ENCODE measurements at places on chromosomes 12 and 14.

- no peak for DNase-seq
Measured at GRCh38 chr12:24821691-24822090, 127.2 kb downstream of the BCAT1 start.

DNA sequence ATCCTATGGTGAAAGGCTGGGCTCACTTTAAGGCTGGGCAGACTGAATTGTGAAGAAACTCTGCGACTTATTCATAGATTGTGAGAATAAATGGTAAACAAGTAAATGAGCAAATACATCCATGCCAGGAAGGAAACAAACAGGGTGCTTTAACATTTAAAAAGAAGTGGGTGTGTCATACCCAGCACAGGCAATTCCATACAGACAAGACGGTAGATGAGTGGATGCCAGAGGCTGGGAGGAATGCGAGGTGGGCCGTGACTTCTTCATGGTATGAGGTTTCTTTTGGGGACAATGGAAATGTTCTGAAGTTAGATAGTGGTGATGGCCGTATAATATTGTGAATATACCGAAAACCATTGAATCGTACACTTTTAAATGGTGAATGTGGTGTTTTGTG lies 49.8 kb upstream of the CDKN3 start:
- DNase-seq = no peak

DNA sequence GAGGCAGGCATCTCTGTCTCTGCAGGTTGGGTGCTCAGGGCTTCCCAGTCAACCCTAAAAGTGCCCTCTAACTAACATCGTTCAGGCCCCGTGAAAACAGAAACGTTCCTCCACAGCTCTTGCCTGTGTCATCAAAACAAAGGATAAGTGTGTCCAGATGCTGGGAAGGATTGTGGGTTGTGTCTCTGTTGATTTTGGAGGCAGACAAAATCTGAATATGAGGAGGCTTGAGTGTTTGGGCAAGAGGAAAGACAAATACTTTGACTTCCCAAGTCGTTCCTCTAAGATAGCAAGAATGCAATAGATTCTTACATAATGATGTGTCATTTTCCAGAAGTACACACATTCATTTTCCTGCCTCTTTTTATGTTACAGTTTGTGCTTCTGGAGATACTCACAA lies 52.9 kb downstream of the SERPINA3 start:
- DNase-seq = no peak

GRCh38 chr14:32190673-32191072 lies 11.2 kb upstream of the RNU6-7 start:
- DNase-seq = no peak

DNA sequence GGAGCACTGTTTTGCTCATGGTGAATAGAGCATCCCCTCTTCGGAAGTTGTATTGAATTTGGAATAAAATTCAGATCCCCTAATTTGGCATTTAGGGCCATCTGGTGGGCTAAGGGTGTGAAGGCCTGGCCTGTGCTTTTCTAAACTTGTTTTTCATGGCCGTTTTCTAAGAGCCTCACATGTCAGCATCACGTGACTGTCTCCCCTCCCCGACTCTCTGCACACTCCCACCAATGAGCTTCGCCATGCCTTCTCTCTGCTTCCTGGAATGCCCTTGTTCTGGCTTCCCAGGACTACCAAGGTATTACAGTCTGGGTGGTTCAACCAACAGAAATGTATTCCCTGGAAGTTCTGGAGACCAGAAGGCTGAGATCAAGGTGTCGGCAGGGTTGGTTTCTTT lies 85.3 kb downstream of the PRIMA1 start:
- DNase-seq = no peak

- DNase-seq = no peak
Measured at GRCh38 chr12:16090974-16091373, 179.8 kb downstream of the DERA start.

DNA sequence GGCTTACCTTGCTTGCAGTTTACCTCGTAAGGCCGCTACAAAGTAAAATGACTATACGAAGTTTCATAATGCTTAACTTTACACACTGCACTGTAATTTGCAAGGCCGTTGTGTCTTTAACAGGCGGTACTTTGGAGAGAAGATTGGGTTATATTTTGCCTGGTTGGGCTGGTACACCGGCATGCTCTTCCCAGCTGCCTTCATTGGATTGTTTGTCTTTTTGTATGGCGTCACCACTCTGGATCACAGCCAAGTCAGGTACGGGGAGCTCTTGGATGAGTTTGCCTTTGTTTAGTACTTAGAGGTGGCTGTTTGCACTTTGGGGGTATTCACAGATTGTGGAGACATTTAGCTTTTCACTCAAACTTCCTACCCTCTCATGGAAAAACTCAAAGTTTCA lies 167.8 kb downstream of the SLC5A8 start:
- no peak for DNase-seq

GRCh38 chr12:50933459-50934124 lies 18.8 kb upstream of the HIGD1C start:
- DNase-seq = no peak

GRCh38 chr14:69554500-69554899 lies 20.2 kb downstream of the CCDC177 start:
- DNase-seq = no peak

GRCh38 chr14:103594265-103594664 lies 31.5 kb downstream of the COA8 start:
- no peak for DNase-seq

DNA sequence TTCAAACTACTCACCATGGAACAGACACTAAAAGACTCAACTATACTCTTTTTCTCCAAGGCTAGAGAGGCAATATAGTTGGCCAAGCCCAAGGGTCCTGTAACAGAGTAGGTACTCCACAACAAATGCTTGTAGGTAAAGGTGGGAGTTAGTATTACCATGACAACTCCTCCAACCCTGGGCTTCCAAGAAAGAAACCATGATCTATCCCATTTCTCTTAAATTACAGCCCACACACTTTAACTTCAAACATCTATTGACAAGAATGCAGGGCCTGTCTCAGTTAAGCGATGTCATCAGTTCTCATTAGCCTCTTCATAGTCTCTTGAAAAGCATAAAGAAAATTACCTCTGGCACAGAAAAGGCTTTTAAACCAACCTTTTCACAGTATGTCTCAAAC lies 25.0 kb downstream of the ERH start:
- DNase-seq = no peak

DNA sequence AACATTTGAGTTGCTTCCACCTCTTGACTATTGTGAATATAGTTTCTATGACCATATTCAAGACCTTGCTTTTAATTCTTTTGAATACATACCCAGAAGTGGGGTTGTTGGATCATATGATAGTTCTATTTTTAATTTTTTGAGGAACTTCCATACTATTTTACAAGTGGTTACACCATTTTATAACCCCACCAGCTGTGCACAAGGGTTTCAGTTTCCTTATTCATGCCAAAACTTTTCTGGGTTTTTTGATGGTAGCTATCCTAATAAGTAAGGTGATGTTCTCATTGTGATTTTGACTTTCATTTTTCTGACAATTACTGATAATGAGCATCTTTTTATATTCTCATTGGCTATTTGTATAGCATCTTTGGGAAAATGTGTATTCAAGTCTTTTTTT lies 109.4 kb upstream of the GARIN2 start:
- DNase-seq = no peak

GRCh38 chr12:52916216-52916615 lies 11.3 kb upstream of the KRT8 start:
- no peak for DNase-seq

DNA sequence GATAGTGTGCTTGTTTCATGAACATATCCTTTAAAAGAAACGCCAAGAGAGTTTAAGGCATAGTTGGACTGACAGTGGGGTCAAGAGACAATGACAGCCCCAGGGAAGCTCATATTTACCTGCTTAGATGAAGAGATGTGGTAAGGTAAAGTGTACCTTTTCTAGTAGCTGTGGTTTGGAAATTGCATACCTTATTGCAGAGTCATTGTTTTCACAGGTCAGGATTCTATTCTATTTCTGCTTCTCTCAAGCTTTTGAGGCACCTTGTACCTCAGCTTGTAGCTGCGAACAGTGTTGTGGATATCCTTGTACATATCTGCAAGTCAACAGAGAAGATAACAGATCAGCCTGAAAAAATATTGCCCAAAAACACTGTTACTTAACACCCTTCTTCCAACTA lies 47.7 kb downstream of the ATP6V1D start:
- DNase-seq = no peak

DNA sequence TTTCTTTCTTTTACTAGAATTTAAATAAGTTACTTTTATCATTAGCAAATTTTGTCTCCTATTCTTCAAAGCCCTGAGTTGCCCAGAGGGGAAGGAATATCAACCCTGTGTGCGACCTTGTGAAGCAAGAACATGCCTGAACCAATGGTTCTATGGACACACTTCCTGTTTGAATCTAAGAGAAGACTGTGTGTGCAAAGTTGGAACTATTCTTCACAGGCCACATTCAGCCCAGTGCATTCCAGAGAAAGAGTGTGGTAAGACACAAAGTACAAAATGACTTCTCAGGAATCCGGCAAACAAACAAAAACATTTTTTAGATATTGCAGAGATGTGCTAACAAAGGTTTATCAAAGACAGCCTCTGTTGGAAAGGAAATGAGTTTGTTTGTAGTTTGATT lies 90.8 kb upstream of the PTPRQ start:
- DNase-seq = no peak

DNA sequence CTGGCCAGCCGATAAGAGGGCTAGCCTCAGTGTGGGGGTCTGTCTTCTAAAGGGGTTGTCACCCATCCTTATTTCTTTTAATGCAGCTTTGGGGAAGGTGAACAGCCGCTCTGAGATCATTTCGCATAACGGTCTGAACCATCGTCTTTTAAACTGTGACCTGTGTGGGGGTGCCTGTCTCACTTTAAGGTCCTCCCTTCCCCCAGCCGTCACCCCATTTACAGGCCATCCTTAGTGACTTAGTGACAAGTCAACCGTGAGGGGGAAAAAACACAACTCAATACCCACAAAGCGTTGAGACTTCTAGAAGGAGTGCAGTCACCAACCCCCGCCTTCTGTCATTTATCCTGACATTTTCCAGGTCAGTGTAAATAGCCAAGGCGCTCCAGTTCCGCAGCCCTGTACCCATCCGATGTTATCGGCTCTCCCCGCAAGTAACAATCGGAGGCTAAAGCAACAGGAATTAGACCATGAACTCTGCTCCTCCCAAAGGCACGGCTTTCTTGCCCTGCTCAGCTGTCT lies 505 bp upstream of the DENND5B start:
- no peak for DNase-seq

- DNase-seq = no peak
Measured at GRCh38 chr12:109716092-109716479, 2.5 kb downstream of the FAM222A start.

DNA sequence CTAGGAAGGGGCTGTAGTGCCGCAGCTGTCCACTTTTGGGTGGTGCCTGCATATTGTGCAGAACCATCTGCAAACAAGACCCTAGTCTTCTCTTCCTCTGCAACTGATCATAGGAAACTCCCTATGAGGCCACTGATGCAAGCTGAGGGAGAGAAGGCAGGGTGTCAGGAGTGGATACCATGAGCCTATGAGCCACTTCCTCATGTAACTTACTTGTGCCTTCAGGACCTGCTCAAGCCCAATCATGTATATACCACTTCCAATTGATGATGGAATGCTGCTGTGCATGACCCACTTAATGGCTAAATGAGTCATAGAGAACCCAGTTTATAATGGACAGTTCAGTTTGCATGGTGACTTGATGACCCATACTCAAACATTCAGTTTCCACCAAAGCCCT lies 107.9 kb downstream of the ALG10B start:
- DNase-seq = no peak

GRCh38 chr14:100662879-100663760 lies 63.6 kb upstream of the DLK1 start:
- no peak for DNase-seq

DNA sequence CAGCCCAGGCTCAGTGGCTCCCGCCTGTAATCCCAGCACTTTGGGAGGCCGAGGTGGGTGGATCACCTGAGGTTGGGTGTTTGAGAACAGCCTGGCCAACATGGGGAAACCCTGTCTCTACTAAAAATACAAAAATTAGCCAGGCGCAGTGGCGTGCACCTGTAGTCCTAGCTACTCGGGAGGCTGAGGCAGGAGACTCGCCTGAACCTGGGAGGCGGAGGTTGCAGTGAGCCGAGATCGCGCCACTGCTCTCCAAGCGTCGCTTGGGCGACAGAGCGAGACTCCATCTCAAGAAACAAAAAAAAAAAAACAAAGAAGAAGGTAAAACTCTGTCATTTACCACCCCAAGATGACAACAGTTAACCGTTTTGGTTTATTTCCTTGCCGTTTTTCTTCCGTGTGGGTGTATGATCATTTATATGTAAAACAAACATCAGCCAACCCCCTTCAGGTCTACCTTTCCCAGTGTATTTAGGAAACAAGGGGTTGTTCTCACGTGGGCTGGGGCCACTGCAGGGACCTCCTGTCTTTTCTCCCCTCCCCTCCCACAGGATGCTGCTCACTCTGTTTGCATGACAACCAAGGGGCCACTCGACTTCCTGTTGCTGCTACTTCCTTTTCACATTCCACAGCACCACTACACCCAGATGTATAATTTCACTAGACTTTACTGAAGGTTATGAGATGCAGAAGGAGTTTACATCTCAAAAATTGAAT lies 13.6 kb downstream of the TTC9 start:
- DNase-seq = no peak

GRCh38 chr12:100706033-100706432 lies 88.5 kb upstream of the ANO4 start:
- no peak for DNase-seq

DNA sequence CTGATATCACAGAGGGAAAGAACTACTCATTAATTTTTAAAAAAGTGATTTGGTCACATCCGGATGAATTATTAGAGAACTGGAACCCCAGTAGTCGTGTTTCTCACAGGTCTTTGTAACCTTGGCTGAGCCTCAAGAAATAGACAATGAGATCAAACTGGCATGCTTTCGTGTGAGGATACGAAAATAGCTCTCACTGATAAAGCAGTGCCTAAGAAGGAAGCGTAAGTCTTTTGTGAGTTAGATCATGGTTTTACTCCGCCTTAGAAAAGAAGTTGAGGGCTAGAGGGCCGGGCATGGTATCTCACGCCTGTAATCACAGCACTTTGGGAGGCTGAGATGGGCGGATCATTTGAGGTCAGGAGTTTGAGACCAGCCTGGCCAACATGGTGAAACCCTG lies 33.8 kb upstream of the GALNT16 start:
- no peak for DNase-seq

DNA sequence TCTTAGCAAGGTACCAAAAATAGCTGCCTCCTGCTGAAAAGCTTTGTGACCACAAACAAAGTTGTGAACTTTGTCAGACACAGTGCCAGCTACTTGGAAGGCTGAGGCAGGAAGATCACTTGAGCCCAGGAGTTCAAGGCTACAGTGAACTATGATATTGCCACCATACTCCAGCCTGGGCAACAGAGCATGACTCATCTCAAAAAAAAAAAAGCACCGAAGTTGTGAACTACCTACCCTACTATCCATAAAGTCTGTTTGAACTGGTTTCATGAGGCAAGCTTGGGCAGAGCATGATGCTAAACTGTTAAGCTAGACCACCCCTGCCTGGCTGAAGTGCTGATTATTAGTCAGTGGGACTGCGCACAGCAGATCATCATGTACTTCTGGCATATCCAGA lies 75.5 kb downstream of the RAD52 start:
- DNase-seq = no peak

GRCh38 chr14:69673104-69673503 lies 61.7 kb downstream of the SUSD6 start:
- no peak for DNase-seq

Measured in stimulated activated CD8-positive, alpha-beta memory T cell treated with anti-CD3 and anti-CD28 coated beads, Interleukin-4, amount 100 ng/mL, for 1 hour (primary cell).